ENCODE measurements at places on chromosomes 4 and X.
A peak's percentile ranks its signal among the peaks of the same experiment; 100 is the strongest.

DNA sequence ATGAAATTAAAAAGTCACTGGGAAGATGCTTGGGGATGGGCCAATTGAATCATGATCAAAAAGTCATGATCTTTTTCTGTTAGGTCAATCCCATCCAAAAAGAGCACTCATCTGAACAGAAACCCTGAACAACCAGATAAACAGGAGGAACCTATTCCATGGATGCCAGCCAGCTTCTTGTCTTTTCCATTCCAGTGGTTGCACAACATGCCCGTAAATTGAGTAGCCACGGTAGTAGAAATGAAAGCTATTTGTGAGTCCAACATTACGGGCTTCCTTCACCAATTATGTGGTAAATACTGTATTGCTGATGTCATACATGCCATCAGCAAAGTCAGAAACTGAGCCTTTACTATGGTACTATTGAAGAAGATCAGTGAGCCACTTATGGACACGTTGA lies 982.4 kb upstream of the HS3ST1 start:
- DNase-seq = no peak

GRCh38 chrX:57977992-57978391 lies 67.7 kb upstream of the ZXDA start:
- DNase-seq = no peak

DNA sequence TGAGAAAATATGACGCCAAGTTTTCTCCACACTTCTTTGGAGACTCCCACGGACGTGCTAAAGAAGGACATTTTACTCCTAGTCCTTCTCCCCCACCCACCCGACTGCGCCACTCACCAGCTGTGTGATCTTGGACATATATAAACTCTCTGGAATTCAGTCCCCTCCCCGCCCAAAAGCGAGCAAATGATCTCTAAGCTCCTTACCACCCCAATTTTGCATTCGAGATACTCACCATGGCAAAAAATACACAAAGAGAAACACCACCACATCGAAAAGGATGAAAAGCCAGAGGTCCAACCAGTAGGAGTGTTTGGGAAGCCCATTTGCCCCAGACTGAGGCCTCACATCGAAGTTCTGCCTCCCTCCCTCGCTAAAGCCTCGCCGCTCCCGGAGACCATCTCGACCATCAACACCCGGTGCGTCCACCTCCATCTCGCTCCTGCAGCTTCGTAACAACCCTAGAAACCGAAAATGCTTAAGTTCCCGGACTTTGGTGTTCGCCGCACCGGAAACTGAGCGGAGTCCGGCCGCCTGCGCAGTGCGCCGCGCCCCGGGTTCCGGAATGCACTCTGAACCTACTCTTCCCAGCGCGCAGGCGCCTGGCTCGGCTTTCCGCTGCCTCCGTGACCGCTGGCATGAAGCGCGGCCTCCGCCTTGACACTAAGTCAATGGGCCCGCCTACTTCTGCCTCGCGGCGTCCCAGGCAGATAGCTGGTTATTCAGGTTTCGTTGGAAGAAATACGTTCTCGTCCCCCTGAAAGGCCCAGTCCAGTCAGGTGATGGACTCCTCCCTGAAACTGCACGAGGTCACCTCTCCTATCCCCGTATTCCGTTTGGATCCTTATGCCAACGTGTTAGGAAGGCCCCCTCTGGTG lies 21.6 kb downstream of the FABP2 start:
- DNase-seq = no peak

GRCh38 chr4:88792268-88792781 lies 94.7 kb upstream of the NAP1L5 start:
- DNase-seq = no peak

- no peak for DNase-seq
Measured at GRCh38 chr4:24096603-24097002, 206.8 kb upstream of the PPARGC1A start.

DNA sequence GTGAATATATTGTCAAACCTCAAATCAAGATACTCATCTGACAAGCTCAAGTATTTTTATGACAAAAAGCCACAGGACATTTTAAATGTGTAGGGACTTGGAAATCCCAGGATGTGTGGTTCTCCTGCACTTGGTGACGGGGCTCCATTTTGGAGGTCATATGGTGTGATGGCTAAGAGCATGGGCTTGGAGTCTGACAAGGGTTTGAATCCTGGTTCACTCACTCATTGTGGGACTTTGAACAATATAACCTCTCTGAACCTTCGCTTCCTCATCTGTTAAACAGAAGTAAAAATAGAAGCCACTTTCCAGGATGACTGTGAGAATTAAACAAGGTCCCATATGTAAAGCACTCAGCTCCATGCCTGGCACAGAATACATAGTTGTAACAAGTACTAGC lies 99.6 kb downstream of the SMIM20 start:
- DNase-seq = no peak

DNA sequence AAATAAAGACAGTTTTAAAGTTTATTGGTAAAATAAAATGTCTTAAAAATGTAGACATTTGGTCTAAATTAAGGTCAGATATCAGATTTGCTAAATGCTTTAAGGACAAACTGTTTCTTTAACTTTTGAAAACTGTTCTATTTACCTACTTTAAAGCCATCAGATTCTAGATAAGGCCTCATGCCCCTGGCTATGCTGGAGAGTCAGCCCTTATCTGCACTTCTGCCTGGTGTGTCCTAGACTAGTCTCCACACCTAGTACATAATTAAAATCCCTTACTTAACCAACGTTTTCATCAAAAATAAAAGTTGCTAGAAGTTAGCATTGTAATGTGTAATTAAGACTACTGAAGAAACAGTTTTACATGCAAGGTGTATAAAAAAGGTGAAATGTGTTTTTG lies 25.6 kb downstream of the HSD17B11 start:
- DNase-seq = no peak

GRCh38 chr4:56990109-56990905 lies 11.6 kb downstream of the POLR2B start:
- no peak for DNase-seq

GRCh38 chr4:55866290-55866907 lies 13.0 kb downstream of the EXOC1 start:
- no peak for DNase-seq

DNA sequence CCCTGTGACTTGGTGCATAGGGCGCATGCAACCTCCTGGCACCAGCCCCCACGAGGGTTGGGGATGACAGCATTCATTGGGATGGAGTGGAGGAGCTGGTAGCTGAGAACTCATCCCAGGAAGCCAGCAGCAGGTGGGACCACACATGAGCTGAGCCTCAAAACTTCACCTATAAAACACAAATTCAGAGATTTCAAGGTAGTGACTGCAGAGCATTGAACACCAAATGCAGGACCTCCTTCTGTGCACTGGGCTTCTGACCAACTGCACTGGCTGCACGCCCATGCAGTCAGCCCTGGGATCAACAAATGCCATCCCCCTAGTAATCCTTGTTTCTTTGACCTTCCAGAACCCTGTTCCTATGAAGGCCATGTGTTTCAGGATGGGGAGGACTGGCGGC lies 197.8 kb downstream of the FRAS1 start:
- no peak for DNase-seq

DNA sequence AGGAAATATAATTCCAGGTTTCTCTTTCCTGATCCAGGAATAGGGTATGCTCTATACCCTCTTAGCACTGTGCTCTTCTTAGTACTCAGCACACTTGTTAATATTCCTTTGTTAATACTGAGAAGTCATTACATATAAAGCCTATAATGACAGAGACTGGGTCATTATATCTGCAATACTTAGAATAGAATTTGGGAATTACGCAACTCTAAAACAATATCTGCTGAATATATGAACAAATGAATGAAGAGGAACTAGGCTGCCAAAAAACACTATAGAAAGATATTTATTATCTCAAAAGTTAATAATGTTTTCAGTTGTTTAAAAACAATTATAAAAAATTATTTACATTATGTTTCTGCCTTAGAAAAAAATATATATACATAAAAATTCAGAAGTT lies 36.4 kb upstream of the ANKRD50 start:
- DNase-seq = no peak

GRCh38 chr4:139584013-139584412 lies 28.0 kb upstream of the SETD7 start:
- DNase-seq = no peak

DNA sequence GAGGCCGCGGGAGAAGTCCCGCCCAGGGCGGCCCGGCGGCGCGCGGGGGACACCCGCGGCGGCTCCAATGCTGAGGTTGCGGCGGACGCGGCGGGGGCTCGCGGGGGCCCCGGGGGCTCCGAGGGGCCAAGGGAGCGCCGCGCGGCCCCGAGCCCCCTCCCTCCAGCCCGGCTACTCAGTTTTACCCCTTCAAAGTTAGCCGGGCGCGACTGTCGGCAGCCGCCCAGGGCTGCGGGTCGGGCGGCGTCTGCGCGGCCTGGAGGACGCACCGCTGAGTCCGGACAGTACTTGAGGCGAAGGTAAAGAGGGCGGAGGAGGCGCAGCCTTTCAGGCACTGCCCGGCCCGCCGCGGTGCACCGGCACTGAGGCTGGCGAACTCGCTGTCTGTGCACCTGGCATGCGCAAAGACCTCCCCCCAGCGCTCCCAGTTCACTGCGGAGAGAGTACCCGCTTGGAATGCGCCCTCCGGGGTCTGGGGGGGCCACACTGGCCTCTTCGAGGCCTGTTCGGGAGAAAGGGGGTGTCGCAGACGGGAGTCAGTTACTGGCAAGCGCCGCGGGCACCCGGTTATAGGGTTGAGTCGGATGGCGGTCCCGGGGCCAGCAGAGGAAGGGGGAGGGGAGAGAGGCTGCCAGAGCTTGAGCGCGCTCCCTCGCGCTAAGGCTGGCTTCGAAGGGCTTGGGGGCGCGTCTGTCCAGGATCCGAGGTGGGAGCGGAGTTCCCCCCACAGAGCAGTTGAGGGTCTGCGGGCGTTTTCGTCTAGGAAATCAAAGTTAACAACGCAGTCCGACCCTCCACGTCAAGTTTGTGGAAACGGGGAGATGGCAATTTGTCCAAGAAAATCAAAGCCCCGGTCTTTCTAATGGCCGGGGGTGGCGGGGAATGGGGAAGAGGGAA lies 1.1 kb downstream of the PCDH19 start:
- no peak for DNase-seq

DNA sequence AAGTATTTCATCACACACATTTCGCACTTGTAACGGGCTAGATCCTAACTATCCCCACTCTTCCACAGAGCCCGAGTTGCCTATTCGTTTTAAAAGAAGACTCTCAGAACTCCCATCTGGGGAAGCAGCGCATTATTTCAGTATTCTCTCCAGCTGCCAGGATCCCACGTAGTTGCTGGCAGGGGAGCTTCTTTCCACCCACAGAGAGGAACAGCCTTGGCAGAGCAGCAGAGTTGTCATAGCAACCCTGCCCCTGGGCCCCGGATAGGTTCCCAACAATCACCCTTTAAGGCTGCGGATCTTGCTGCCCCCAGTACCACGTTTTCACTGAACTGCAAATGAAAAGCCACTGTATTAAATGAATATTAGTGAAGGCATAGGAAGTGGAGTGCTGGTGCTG lies 106.7 kb downstream of the GPM6A start:
- DNase-seq = peak; percentile 89

- no peak for DNase-seq
Measured at GRCh38 chrX:2828959-2829411, 255 bp downstream of the GYG2 start.

- no peak for DNase-seq
Measured at GRCh38 chr4:98685225-98686042, 27.0 kb upstream of the TSPAN5 start.

GRCh38 chrX:96140796-96141195 lies 543.8 kb upstream of the DIAPH2 start:
- DNase-seq = no peak

GRCh38 chr4:36054694-36055422 lies 189.5 kb downstream of the ARAP2 start:
- no peak for DNase-seq

DNA sequence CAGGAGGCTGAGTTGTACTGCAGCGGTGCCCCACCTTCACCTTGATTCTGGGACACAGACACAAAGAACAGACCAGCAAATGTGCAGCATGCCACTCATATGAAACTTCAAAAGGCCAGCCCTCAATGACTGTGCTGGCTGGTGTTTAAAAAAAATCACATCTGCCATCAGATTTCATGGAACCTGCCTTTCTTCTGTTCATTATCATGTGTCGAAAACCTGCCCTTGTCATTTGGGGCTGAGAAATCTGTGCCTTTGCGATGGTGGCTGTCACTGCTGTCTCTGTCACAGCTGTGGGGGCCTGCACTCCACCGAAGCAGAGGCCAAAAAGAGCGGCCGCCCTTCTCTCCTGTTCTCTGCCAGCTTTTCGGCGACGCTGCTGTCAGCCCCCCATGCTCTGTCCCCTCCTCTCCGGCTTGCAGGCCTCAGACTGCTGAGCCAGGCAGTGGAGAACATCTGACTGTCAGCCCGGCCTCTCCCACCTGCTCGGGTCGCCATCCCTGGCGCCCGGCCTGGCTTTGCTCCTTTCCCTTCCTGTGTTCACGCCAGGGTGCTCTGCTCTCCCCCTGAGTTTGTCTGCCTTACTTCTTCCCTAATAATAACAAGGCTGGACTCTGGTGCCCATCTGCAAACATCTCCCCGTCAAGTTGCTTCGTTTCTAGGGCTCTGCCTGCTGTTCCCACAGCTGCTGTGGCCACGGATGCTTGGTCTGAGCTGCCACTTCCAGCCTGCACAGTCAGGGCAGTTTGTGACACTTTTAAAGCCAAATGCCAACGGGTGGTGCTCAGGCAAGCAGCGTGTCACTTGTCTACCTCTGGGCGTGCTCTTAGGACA lies 355.2 kb downstream of the UNC5C start:
- DNase-seq = no peak

- DNase-seq = no peak
Measured at GRCh38 chr4:139789096-139789654, 123.6 kb downstream of the MGST2 start.

DNA sequence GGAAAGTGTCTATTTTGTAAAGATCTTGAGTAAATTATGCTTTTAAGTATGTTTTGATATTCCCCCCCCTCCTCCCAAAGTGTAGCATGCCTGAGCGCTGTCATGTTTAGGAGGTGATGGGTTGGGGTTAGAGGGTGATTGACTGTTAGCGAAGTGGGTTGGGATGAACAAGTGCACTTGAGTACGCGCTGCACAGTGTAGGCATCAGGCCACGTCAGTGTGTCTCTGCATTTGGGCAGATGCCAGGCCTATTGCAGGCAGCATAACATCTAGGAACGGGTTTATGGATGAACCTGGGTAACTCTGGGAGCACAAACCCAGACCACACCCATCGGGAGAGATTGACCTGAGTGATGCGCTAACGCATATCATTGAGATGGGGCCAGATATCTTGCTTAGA lies 111.2 kb downstream of the TBL1X start:
- no peak for DNase-seq

DNA sequence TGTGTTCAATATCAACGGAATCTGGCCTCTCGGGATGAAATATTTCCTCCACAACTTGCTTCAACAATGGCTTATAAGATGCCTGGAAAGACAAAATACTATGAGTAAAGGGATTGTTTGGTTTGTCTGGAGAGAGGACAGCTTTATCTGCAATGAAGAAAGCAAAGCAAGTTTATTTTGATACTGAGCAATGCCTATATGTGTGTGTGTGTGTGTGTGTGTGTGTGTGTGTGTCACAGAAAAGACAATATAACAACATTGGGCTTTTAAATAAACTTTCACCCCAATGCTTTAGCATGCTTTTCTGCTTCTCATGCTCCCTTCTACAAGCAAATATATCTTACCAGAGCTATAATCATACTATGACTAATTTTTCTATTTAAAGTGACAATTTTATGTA lies 45.4 kb downstream of the RASL11B start:
- no peak for DNase-seq

All from NCI-H2081 treated with DMSO at 0.1 percent for 48 hours (cell line).